Heart left ventricle (tissue), 16 donors: ENCODE measurements at places on chromosomes 5 and 9.

DNA sequence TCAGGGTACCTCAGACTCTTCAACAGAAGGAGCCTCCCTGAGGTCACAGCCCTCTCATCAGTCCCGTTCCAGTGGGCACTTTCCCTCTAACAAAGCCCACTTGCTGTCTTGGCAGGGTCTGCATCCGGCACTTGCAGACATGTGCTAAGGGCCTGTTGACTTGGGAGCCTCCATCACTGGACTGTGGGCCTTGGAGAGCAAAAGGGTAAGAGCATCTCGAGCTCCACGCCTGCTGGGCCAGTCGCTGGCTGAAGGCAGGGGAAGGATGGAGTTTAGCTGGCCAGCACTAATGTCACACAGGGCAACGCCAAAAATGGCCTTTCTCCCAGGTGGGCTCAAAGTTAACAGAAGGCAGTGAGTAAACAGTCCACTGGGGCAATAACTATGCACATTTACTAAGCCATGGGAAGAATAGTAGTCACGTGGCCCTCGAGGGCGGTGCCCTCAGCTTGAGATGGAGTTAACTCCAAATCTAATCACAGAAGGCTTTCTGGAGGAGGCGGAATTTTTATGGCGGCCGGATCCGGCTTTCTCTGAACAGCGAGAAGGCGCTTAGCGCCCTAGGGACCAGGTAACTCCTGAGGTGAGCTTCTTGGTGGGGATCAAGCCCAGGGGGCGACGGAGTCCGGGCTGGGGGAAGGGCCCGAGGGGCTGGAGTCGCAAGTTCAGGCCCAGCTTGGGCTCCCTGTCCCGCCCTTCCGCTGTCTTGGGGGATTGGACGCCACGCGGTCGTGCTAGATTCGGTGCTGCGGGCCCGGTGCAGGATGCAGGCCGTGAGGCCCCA is 2.0 kb upstream of the NSD1 start:
- DNase-seq = no peak

- no peak for DNase-seq
These were observed 241.9 kb downstream of the IRX1 start for GRCh38 chr5:3837506-3837905.

GRCh38 chr9:126336736-126337325 is 10.2 kb downstream of the MVB12B start:
- no peak for DNase-seq

- DNase-seq = no peak
These were observed 138.9 kb downstream of the KCNN2 start for GRCh38 chr5:114500756-114501155.

- DNase-seq = no peak
These were observed 128.0 kb downstream of the ADAMTSL1 start for GRCh38 chr9:18601956-18602355.

DNA sequence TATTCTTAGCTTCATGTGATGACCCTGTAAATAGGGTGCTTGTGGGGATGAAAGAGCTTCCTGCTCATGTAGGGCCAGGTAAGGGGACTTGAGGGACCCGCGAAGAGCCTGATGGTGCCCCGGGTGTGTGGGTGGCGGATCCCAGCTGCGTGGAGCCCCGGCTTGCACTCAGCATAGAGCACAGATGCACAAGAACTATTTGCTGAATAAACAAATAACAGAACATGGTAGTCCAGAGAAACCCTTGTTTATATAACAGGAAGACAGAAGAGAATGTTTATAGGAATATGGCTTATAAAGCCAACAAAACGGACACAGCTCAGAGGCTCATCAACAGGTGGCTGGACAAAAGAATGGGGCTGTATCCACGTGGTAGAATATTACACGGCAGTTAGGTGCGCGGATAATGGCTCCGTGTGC is 106.9 kb upstream of the COL5A1 start:
- no peak for DNase-seq

DNA sequence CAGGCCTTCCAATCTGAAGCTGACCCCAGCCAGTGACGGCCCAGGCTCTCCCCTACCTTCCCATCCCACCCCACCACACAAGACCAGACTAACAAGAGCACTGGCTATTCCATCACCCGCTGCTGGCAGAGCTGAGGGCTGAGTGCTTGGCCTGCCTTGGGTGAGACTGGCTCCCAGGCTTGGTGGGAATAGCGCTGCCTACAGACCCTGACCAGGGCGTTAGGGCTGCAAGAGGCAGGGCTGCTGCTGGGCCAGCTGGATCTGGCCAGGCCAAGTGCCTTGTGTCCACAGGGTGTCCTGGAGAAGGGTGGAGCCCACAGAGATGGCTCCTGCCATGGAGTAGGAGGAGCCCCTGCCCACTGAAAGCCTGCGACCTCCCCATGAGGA is 31.6 kb upstream of the ANGPTL2 start:
- DNase-seq = no peak

DNA sequence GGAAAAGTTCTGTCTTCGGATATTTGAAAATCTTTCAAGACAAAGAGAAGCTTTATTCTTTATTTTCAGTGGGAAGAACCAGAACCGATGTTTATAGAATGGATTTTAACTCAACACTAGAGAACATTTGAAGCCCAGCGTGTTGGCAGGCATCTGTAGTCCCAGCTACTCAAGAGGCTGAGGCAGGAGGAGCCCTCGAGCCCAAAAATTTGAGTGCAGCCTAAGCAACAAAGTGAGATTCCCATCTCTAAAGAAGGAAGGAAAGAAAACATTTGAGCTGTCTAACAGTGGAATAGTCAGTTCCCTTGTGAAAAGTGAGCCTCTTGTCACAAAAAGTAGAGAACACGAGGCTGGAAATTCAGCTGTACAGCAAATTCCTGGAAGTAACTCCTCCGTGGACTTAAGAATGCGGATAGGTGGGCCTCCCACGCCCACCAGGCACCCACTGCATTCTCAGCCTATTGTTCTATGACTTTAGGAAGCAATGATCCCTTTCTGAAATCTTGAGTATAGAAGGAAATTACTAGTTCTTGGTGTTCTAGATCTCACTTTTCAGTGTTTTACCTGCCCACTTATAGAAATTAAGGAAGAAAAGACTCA is 2.3 kb upstream of the PTPDC1 start:
- DNase-seq = peak; percentile 43

DNA sequence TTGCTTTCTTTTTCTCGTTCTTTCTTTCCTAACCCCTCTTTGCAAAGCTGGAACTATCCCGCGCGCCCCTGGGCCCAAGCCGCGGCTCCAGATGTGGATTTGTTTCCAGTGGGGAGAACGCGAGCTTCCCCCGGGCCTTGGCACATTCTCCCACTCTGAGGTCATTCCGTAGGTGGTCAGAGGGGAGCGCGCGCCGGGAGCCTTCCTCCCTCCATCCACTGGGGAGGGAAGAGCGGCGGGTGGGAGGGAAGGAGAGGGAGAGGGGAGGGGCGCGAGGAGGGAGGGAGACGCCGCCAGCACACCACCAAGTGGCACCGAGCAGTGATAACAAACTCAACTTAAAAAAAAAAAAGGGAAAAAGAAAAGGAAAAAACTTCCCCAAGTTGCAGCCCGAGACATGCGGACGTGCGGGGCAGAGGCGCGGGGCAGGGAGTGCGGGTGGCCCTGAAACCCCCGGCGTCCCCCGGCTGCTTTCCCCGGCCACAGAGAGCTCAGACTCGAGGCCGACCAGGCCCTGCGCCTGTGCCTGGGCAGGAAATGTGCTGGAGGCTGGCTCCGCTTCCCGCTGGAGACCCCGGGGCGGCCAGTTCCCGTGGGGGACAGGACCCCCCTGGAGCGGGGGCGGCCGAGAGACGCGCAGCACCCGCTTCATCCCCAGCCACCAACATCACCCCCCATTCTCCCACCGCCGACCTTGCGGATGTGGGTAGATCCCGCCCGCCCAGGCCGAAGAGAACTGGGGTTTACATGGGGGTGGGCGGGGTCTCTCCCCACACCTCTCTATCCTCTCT is 3.1 kb downstream of the IER5L start:
- DNase-seq = peak; percentile 90
